HepG2 (cell line): ENCODE measurements at places on chromosomes 5 and 9. TPM values are rescaled to one million over a fixed set of nuclear protein-coding genes. Genes with fewer than 3 reads are reported as not detected.

GRCh38 chr5:38719916-38720315, 125.9 kb upstream of the OSMR start:
- no peak for DNase-seq

- no peak for DNase-seq
Measured at GRCh38 chr5:144183254-144183889, 12.7 kb downstream of the KCTD16 start.

GRCh38 chr5:141628175-141628788, 8.4 kb downstream of the HDAC3 start:
- DNase-seq, result no peak

DNA sequence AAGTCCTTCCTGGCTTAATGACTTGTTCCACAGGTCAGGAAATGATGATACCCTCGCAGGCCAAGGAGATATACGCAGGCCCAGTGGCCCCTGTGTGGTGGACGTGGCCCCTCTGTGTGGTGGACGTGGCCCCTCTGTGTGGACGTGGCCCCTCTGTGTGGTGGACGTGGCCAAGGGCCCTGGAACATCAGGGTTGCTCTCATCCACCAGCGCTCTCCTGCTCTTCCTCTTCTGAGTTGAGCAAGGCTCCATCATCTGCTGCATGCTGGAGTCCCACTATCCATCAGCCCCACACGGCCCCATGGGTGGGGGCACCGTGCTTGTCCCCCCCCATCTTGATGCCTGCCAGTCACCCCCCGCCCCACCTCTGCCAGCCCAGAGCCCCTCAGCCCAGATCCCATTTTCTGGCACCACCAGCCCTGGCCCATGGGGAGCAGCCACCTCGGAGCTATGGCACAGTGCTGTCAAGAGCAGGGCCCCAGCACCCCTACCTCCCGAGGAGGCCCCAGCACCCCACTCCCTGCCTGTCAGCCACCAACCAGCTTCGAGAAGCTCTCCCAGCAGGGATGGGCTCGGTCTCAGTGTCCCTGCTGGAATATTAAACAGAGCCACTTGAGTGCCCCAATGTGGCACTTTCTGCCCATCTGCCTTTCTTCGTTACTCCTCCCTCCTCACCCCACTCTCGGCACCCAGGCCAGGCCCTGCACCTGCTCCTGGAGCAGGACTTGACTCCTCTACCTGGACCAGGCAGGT, 8.1 kb downstream of the LRRC14B start:
- DNase-seq, result no peak

DNA sequence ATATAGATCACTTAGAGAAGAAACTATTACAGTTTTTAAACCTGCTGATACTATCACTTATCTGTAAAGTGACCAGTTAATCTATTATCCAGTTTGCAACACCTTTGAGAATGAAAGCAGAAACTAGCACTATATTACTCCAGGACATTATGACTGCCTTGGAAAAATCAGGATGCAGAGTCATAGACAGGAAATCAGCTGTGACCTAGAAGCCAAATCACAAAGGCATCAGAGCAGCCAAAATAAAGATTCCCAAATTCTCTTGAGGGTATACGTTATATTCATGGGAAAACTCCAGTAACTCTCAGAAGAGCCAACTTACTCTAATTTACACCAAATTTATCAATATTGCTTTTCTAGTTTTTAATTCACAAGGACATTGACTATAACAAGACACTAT, 49.9 kb downstream of the CDO1 start:
- DNase-seq, result no peak

- DNase-seq, result no peak
Measured at GRCh38 chr9:68690088-68690487, 15.0 kb upstream of the PIP5K1B start.

- DNase-seq, result no peak
Measured at GRCh38 chr5:167219298-167219697, 1072.1 kb upstream of the WWC1 start.

GRCh38 chr9:116179568-116179967, 26.0 kb downstream of the PAPPA start:
- DNase-seq, result no peak

DNA sequence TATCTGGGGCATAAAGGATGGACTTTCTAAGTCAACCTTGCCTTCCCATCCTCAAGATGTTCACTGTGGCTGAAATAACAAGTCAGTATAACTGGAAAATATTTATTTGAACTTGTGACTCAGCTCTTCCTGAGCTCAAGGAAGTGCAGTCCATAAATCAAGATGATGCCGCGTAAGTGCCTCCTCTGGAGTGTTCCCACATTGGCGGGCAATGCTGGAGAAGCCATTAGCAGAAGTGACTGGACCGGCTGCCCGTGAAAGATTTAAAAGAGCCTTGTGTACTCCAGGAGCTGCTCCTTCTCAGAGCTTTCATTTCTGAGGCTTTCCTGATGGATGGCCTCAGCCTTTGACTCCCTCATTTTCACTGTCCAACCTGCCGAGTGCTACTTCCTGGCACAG, 17.4 kb downstream of the TMOD1 start:
- DNase-seq, result no peak

DNA sequence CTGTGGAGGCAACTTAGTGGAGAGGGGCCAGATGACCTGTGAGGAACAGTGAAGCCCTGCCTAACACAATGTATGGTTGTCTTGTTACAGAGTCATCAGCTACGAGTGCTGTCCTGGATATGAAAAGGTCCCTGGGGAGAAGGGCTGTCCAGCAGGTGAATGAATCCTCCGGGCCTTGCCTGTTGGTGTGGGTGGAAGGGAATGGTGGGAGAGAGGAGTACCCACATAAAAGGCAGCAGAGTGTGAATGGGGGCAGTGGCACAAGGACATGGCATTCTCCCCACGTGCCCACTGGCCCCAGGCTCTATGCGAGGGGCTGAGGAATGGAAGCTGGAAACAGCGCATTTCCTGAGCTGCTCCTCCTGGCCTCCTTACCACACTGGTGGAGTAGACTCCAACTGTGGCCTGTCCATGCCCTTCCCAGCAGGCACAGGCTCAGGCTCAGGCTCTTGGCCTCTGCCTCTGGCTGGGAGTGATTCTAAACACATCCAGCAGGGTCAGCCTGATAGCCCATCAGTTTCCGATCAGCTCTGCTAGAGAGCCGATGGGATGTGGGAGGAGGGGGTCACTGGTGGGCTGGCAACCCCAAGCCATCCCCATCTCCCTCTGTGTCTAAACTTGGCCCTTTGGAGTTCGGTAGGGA, 15.3 kb downstream of the TGFBI start:
- no peak for DNase-seq

- no peak for DNase-seq
Measured at GRCh38 chr5:123610209-123610608, 98.2 kb downstream of the CSNK1G3 start.

- no peak for DNase-seq
Measured at GRCh38 chr5:76851728-76852369, 2.0 kb downstream of the S100Z start.

- no peak for DNase-seq
Measured at GRCh38 chr5:29896646-29897045, 1296.8 kb upstream of the CDH6 start.

- no peak for DNase-seq
Measured at GRCh38 chr5:177306674-177307543, 3.3 kb downstream of the PRELID1 start.

GRCh38 chr5:55908804-55909203, 57.6 kb downstream of the IL31RA start:
- DNase-seq, result no peak

DNA sequence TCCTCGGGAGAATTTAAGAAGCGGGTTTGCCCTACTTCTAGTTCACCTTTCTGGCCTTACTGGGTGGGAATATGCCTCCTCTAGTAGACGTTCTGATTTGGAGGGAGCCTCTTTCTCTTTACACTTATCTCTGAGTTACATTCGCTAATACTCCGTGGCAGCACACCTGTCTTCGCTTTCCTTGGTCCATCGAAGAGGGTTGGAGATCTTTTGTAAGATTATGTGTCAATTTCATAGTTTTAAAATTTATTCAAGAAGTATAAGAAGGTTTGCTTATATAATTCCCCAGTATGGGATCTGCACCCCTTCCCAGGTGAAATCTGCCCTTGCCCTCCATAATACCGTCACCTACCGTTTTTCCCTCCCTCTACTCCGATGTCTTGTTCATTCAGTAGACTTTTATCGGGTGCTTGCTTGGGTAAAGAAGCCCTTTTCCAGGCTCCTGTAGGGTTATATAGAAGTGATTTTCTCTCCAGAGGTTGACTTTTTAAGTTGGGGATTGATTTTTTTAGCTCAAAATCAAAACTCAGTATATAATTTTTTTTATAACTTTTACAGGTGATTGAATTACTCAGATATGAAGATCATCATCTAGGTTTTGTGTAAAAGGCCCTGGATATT, 1.1 kb downstream of the GPBP1 start:
- DNase-seq, result no peak

GRCh38 chr9:6076851-6077250, 61.4 kb upstream of the RANBP6 start:
- no peak for DNase-seq

GRCh38 chr9:101307051-101307450, 77.8 kb downstream of the BAAT start:
- DNase-seq, result no peak

GRCh38 chr5:102589661-102590060, 90.9 kb upstream of the SLCO6A1 start:
- no peak for DNase-seq

- DNase-seq, result no peak
Measured at GRCh38 chr9:130713286-130713960, 19.8 kb downstream of the EXOSC2 start.

- peak; percentile 3 for DNase-seq
Measured at GRCh38 chr5:73338256-73339050, 110.1 kb downstream of the FOXD1 start.

DNA sequence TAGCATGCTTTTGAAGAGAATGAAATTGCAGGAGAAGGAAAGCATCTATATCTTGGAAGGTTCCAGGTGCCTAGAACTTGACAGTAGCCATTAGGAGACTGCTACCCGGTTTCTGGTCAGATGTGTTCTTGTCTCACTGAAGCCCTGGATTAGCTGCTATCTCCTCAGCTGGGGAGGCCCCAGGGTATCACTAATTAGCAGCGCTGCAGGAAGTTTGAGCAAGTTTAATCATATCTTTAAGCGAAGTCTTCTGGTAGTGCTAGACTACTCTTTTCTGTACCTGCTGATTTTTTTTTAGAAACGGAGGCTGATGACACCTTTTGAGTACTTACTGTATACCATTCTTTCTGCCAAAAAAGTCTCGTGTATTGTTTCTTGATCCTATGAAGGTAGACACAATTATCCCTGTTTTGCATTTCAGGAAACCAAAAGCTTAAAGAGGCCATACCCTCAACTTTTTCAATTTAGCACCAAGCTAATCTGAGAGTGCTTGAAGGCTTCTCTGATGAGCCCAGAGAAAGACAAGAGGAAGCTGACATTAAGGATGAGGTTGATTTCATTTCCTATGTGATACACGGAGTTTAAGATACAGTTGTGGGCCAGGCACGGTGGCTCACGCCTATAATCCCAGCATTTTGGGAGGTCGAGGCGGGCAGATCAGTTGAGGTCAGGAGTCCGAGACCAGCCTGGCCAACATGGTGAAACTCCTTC, 201.3 kb downstream of the ARHGAP26 start:
- no peak for DNase-seq

DNA sequence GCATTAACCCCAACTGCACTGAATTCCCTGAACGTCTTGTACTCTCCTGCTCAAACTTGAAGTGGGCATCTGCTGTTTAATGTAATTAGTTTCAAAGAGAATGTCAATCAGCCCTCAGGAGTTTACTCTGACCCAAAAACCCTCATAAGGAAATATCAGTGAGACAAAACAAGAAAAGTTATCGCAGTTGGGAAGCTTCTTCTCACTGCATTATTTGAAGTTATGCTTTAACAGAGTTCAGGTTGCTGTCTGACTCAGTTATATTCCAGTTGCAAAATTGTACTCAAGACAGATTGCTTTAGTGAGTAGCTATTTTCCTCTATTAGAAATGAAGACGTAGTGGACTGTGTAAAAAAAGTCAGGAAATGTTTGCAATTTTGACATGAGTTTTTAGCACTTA, 52.1 kb downstream of the PPIC start:
- DNase-seq, result no peak

GRCh38 chr5:142012186-142012785, 541 bp downstream of the GNPDA1 start:
- DNase-seq, result peak; percentile 9

DNA sequence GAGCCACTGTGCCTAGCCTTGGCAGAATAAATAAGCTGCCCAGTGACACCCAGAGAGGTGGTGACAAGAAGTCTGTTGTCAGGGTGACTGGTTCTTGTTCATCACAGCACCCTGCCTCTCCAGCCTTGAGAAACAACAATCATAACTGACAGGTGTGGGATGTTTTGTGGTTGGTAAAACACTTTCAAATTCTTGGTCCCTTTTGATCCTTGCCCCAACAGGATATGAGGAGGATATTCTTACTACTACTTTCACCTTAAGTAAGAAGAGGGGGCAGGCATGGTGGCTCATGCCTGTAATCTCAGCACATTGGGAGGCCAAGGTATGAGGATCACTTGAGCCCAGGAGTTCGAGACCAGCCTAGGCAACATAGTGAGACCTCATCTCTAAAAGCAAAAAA, 14.2 kb upstream of the FRRS1L start:
- no peak for DNase-seq

DNA sequence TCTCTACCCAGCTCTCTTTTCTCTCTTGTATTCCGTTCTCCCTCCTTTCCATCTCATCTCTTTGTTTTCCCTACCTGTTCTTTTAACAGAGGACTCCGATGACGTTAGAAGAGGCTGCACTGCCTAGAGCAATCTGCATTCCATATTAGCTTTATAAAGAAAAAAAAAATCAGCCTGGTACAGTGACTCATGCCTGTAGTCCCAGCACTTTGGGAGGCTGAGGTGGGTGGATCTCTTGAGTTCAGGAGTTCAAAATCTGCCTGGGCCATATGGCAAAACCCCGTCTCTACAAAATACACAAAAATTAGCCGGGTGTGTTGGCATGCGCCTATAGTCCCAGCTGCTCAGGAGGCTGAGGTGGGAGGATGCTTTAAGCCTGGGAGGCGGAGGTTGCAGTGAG, 49.0 kb downstream of the DAPK1 start:
- peak; percentile 25 for DNase-seq

DNA sequence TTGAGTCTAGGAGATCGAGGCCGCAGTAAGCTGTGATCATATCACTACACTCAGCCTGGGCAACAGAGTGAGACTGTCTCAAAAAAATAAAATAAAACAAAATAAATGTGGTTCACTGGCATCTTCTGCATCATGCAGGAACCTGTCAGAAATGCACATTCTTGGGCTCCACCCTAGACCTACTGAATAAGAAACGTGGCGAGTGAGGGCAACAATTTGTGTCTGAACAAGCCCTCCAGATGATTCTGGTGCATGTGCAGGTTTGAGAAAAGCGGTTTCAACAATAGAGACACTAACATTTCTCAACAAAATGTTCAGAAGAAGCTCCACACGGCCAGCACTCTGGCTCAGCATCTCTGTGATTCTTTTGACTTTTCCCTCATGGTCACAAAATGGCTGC, 42.8 kb upstream of the CPEB4 start:
- no peak for DNase-seq

Gene KIF12
- polyA plus RNA-seq, result 12.5 and 14.8 TPM in 2 replicates

Gene ENTR1
- polyA plus RNA-seq, result 70.1 and 84.2 TPM in 2 replicates

Gene NOXA1
- 0.78 and 2.1 TPM in 2 replicates for polyA plus RNA-seq

Gene SLC44A1
- polyA plus RNA-seq, result 21.1 and 21.4 TPM in 2 replicates

Gene LAMC3
- polyA plus RNA-seq, result 0.57 TPM in 2 replicates

Gene SLC36A3
- polyA plus RNA-seq, result not detected in 2 replicates

Gene LCN1
- not detected in 2 replicates for polyA plus RNA-seq

Gene PCDHB6
- polyA plus RNA-seq, result 0.01 TPM in 1 of 2 replicates, not detected in the other

Gene SLC6A7
- polyA plus RNA-seq, result not detected in 2 replicates

Gene AK8
- 0.09 and 0.11 TPM in 2 replicates for polyA plus RNA-seq

Gene CENPK
- polyA plus RNA-seq, result 7.9 and 14.3 TPM in 2 replicates

Gene JAKMIP2
- polyA plus RNA-seq, result 0.04 TPM in 2 replicates

Gene SNAPC4
- polyA plus RNA-seq, result 2.0 and 3.3 TPM in 2 replicates

Gene SLC46A2
- polyA plus RNA-seq, result not detected in 2 replicates

Gene ANKRA2
- polyA plus RNA-seq, result 29.4 and 33.6 TPM in 2 replicates

Gene MAP3K1
- 11.9 and 16.4 TPM in 2 replicates for polyA plus RNA-seq

Gene PRLR
- 7.8 and 12.2 TPM in 2 replicates for polyA plus RNA-seq

Gene FCHSD1
- 15.4 and 20.7 TPM in 2 replicates for polyA plus RNA-seq
